NCI-H2107 (cell line): ENCODE measurements at places on chromosomes 16 and 17.
A peak's percentile ranks its signal among the peaks of the same experiment; 100 is the strongest.

DNA sequence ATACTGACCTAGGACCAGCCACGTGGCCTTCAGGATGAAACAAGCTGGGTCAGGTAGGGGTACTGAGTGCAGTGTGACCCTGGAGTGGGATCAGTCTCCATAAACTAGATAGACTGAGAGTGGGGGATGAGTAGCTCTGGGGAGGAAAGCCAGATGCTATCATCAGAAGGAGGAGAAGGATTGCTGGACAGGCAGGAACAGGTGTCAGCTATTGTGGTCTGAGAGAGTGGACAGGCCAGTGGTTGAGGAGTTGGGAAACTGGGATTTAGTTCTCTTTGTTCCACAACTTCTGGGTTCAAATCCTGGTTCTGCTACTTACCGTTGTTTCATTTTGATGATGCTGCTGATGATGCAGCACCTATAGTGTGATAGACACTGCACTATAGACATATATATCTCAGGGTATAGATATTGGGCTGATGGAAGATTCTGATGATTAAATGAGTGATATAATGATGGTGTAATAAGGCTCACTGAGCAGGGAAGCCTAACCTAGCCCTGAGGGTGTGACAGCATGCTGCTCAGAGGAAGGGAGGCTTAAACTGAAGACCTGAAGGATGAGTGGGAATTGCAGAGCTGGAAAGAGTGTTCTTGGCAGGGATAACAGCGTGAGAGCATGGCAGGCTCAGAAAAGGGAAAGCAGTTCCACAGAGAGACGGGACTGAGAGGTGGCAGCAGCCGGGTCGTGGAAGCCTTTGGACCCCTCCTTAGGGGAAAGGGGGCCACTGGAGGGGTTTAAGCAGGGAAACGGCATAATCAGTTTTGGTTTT is 66.0 kb downstream of the SNX20 start:
- DNase-seq, result no peak

- no peak for DNase-seq
Observed at GRCh38 chr16:82634955-82635610, 8.3 kb downstream of the CDH13 start.

- DNase-seq, result no peak
Observed at GRCh38 chr17:76131692-76132573, 9.1 kb downstream of the FOXJ1 start.

DNA sequence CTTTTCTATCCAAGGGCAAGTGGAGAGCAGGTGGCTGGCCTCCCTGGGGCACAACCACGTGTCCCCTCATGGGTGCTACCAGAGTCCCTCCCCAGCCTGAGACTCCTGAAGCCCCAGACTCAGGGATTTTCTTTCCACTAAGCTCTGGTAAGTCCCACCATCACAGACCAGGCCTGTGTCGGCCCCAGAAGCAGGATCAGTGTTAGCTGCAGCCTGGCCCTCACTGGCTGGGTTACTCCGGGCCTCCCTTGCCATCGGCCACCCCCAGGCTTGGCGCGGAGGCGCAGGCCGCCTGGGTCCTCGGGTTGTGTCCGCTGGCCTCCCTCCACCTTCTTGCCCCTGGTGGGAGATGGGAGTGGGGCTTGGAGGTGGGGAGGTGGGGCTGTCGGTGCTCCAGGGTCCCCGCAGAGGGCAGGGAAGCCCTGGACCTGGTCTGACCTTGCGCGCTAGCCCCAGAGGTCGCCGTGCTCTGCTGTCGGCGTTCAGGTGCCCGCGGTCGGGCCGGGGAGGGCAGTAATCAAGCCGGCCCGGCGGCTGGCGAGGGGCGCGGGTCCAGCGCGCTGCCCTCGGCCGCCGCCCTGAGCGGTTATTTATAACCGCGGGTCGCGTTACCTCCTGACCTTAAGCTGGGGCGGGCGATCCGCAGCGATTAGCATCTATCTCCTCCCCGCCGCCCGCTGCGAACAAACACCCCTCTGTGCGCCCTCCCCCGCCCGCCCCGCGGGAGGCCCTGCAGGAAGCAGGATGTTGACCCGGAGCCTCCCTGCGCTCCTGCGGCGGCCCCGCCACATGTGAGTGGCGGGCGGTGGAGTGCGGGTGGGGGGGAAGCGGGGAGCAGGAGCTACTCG is 78.1 kb upstream of the TOB1 start:
- DNase-seq, result peak; percentile 70

GRCh38 chr17:17224137-17224536 is 12.8 kb downstream of the FLCN start:
- DNase-seq, result no peak
